ENCODE measurements at places on chromosomes 3 and 15.
A peak's percentile ranks its signal among the peaks of the same experiment; 100 is the strongest.

GRCh38 chr15:25784876-25785640, 78.1 kb downstream of the ATP10A start:
- no peak for DNase-seq

GRCh38 chr3:128875556-128876120, 3.8 kb upstream of the ACAD9 start:
- DNase-seq = peak; percentile 65

DNA sequence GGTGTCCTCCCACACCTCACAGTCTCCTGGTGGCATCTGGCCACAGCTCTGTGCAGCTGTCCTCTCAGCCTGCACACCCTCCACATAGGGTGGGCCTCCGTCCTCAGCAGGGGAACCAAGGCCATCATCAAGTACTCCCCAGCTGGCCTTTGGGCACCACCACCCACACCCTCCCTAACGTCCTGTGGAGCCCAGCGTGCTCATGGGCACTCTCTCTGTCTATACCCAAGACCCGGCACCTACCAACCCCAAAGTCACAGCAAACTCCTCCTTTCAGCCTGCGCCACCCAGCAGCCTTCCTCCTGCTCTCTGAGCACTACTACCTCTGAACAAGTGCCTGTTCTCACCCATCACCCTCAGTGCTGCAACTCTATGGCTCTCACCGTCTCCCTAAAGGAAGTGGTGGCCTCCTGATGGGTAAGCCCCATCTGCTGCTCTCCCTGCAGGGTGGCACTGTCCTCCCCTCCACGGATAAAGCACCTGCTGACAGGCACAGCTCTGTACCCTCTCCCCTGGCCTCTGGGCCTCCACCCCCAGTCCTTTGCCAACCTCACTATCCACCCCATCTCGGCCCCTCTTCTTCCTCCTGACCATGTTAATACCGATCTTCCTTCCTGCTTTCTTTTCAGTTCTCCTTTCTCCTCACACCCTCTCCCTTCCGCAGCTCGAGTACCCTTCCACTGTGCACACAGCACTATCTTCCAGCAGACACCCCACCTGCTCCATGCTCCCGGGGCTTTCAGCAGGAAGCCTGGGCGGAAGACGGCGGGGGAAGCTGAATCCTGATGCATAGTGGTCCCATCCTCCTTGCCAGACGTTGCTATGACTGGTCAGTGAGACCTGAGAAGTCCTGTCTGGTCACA, 31.5 kb downstream of the SLC41A3 start:
- no peak for DNase-seq

DNA sequence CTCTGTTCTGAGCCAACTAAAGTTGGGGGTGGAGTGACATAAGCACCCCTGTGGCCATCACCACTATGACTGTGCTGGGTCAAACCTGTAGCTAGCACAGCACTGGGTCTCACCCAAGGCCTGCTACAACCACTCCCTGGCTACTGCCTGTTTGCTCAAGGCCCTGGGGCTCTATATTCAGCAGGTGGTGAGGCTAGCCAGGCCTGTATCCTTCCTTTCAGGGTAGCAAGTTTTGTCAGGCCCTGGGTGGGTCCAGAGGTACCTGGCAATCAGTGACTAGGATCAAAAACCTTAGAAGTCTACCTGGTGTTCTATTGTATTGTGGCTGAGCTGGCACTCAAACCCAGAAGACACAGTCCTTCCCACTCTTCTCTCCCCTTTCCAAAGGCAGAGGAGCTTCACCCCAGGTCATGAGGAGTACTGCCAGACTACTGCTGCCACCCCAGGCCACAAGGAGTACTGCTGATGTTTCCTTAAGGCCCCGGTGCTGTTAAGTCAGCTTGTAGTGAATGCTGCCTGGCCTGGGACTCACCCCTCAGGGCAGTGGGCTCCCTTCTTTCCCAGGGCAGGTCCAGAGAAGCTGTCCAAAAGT, 170.8 kb downstream of the IGSF11 start:
- DNase-seq = no peak

DNA sequence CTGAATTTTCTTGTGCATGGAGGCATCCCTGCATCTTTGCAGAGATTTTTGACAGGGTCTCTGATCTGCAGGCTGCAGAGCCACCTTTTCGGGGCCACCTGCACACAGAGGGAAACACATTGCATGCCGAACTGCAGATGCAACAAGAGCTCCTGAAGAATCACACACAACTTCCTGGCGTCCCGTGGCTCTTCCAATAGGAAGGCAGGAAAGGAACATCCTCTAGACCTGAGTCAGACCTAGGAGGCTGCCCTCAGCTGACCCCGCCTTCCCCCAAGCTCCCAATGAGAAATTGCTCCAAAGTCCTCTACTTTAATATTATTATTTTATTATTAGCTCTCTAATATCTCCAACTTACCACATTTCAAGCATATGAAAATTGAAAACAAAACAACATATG, 213.2 kb upstream of the ARRDC4 start:
- no peak for DNase-seq

DNA sequence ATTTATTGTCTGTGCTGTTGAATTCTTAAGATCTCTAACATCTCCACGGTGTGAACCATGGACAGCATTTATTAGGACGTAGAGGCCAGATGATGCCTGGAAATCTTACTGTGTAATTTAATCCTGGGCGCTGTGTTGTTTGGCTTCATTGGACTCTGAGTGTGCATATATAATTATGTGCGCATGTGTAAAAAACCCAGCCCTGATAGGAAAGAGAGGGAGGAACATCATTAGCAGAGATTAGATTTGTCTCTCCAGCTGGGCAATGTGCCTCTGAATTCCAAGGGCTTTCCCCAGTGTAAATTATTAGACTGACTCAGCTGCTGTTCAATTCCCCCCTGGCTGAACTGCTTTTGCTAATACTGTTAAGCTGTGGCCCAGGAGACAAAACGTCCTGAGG, 39.6 kb downstream of the MAP3K13 start:
- DNase-seq = no peak

DNA sequence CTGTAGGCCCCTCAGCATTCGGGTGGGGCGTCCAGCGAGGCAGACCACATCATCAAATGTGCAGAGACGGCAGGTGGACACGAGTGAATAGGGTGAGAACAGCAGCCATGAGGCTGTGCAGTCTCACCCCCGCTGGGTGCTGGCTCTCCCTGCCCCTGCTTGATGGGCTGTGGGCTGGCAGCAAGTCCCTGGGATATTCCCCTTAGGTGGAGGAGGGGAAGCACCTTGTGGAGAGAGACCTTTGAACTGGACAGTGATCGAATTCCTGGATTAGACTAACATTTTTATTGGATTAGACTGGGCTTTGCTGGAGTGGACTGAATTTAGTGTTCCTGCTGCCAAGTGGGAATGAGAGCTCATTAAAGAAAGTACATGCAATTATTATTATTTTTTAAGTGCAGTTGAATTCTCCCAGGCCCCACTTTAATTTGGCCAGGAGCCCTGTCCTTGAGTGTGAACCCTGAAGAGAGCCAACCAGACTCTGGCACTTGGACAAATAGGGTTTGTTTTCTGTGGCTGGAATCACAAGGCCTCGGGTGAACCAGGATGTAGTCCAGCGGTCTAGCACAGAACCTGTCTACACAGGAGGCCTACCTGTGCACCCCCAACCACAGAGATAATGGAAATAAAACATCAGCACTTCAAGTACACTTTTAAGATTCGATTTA, 193.1 kb downstream of the ABHD5 start:
- no peak for DNase-seq

GRCh38 chr15:101615414-101615985, 36.7 kb downstream of the TM2D3 start:
- no peak for DNase-seq

- DNase-seq = no peak
These were observed 212.3 kb downstream of the RPLP1 start for GRCh38 chr15:69664572-69665571.

DNA sequence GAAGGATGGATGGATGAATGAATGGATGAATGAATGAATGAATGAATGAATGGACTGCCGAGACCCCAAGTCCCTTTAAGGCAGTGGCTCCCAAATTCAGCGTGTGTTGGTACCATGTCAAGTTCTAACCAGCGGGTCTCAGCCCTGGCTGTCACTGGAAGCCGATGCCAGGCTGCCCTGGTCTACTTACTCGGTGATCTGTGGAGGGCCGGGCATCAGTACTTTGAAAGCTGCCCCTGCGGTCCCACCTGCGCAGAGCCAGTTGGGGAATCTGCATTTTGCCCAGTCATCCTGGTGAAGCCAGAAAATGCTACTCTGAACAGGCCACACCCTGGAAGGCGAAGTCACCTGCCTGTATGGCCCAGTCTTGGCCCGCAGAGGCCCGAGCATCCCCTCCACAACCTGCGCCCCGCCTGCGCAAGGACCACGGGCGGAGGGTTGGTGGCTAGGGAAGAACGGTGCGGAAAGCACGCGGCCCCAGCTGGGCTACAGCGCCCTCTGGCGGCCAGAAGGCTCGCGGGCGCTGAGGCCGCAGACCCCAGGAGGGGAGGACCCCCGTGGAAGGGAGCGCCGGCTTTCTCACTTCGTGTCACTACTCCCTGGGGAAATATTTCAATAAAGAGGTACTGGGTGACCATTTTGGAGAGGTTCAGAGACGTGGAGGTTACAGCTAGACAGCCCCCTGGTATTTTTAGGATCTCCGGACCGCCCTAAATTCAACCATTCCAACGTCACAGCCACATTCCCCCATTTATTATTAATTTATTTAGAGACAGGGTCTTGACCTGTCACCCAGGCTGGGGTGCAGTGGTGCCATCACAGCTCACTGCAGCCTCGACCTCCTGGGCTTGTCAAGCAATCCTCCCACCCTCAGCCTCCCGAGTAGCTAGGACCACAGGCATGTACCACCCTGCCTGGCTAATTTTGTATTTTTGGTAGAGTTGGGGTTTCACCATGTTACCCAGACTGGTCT, 34.9 kb downstream of the PRKCD start:
- peak; percentile 67 for DNase-seq

GRCh38 chr3:157793745-157794144, 290.5 kb upstream of the VEPH1 start:
- DNase-seq = no peak

GRCh38 chr15:64249406-64249805, 86.6 kb upstream of the PPIB start:
- no peak for DNase-seq

GRCh38 chr15:78076231-78077052, 1.1 kb downstream of the TBC1D2B start:
- DNase-seq = no peak

- no peak for DNase-seq
These were observed 160.2 kb upstream of the SMAD3 start for GRCh38 chr15:66905185-66905584.

- DNase-seq = no peak
These were observed 102.4 kb downstream of the FRMD4B start for GRCh38 chr3:69283496-69283895.

DNA sequence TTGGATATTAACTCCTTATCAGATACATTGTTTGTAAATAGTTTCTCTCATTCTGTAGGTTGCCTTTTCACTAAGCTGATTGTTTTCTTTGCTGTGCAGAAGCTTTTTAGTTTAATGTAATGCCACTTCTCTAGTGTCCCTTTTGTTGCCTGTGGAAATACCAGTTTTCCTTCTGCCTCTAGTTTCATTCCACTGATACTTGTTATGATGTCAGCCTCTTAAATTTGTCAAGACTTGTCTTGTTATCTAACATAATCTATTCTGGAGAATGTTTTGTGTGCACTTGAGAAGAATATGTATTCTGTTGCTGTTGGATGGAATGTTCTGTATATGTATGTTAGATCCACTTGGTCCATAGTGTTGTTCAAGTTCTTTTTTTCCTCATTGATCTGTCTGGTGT, 18.0 kb upstream of the CEP152 start:
- no peak for DNase-seq

- DNase-seq = no peak
These were observed 433.4 kb upstream of the GBE1 start for GRCh38 chr3:82194870-82195269.

DNA sequence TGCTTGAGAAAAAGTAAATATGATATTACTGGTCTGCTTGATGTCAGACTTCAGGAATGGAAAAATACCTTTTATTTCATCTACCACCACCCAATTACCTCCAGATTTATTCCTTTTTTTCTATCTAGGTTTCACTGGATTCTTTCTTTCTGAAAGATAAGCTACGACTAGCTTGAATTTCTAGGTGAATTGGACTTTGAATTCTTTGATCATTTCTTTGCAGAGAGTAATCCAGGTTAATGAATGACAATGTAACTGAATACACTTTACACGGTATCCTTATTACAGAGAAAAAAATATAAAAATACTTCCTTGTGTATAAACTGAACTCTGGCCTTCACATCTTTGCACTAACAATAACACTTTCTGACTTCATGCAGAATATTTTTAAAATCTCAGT, 59.5 kb upstream of the TRPC1 start:
- DNase-seq = no peak

GRCh38 chr3:104832530-104832929, 534.2 kb upstream of the ALCAM start:
- no peak for DNase-seq

DNA sequence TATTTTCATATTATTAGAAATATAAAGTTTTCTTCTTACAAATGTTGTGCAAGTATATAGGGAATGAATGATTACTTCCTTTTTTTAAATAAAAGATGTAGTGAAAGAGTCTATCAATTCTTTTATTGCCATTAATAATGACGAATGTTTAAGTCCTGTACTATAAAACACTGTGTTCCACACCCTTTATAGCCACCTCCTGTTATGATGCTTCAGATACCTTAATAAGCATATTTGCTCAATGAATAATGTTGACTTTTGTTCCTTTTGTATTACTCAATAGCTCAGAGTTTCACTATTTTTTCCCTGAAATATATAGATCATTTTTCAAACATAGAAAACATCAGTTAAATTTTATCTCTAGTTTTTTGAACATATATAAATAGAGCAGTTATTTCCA, 378.2 kb upstream of the THBS1 start:
- DNase-seq = no peak

GRCh38 chr15:77342807-77343206, 77.1 kb downstream of the PEAK1 start:
- no peak for DNase-seq

GRCh38 chr3:88985491-88985890, 121.9 kb upstream of the EPHA3 start:
- no peak for DNase-seq

DNA sequence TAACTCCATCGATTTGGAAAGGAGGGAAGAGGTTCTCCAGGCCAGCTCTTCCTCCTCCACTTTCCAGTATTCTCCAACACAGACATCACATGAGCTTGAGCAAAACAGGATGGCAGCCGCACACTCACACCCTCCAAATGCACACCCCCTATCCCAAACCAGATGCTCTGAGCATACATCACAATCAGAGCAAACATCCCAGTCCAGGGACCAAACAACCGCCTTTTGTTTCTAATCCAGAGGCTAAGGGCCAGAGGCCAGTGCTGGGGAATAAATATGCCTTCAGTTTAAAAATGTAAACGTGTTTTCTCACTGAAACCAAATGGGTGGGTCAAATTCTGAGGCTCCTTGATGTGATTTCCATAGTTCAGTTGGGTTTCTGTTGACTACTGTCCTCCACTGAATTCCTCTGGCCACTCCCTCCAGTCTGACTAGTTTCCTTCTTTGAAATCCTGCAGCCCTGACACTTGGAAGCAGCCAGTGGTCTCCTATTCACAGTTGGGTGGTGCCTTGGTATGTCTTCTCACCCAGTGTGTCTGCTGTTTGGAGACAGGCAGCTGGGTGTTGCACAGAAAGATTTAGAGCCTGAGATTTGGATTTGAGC, 19.2 kb upstream of the MFGE8 start:
- no peak for DNase-seq

GRCh38 chr3:21331321-21331720, 419.7 kb downstream of the ZNF385D start:
- no peak for DNase-seq

- no peak for DNase-seq
These were observed 48.1 kb upstream of the EPHA3 start for GRCh38 chr3:89059211-89059925.

GRCh38 chr3:53163444-53164387, 2.7 kb downstream of the PRKCD start:
- DNase-seq = no peak

GRCh38 chr3:196609343-196609775, 30.1 kb upstream of the NRROS start:
- peak; percentile 84 for DNase-seq
